ENCODE measurements at places on chromosomes 12 and 14. TPM values are rescaled to one million over a fixed set of nuclear protein-coding genes. Genes with fewer than 3 reads are reported as not detected.

GRCh38 chr12:3600039-3600720 lies 109.2 kb downstream of the PRMT8 start:
- DNase-seq: no peak

GRCh38 chr12:126582231-126582630 lies 1517.0 kb downstream of the AACS start:
- peak; percentile 2 for DNase-seq

DNA sequence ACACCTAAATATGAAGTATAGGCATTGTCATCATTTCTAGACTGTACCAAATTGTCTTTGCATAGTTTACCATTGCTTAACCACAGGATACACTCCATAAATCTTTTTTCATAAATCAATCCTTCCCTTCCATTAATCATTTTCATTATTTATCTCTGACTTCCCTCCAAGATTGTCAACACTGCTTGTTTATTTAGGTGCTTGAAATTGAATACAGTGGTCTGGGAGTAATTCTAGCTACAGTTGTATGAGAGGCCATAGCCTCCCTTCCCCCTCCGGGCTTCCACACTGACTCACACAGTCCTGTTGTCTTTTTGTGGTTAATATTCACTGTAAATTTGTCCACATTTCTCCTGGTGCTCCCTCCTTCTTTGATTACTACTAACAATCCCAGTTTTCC lies 114.2 kb upstream of the ARID2 start:
- no peak for DNase-seq

GRCh38 chr12:70002912-70003255 lies 177.9 kb downstream of the MYRFL start:
- no peak for DNase-seq

- no peak for DNase-seq
Observed at GRCh38 chr12:70920251-70920851, at the start of gene PTPRR. Gene PTPRR (minus strand): TSS chr12:70920738. CDS start chr12:70920390, 348 bp downstream.

DNA sequence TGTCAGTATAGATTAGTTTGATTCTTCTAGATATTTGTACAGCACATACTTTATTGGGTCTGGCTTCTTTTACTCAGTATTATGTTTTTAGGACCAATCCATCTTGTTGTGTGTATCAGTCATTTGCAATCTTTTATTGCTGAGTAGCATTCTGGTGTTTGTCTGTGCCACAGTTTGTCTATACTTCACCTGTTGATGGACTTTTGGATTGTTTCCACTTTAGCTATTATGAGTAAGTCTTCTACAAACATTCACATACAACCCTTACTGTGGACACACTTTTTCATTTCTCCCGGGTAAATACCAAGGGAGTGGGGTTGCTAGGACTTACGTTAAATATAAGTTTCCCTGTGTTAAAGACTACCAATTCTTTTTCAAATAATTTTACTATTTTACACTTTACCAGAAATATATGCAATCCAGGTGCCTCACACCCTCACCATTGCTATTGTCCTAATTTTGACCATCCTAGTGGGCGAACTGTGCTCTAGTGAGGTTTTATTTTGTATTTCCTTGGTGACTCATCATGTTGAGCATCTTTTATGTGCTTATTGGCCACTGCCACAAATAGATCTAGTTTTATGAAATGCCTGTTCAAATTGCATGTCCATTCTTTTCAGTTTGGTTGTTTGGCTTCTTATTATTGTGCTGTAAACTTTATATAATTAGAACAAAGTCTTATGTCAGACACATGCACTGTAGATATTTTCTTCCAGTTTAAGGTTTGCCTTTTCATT lies 304.7 kb upstream of the TMTC1 start:
- no peak for DNase-seq

DNA sequence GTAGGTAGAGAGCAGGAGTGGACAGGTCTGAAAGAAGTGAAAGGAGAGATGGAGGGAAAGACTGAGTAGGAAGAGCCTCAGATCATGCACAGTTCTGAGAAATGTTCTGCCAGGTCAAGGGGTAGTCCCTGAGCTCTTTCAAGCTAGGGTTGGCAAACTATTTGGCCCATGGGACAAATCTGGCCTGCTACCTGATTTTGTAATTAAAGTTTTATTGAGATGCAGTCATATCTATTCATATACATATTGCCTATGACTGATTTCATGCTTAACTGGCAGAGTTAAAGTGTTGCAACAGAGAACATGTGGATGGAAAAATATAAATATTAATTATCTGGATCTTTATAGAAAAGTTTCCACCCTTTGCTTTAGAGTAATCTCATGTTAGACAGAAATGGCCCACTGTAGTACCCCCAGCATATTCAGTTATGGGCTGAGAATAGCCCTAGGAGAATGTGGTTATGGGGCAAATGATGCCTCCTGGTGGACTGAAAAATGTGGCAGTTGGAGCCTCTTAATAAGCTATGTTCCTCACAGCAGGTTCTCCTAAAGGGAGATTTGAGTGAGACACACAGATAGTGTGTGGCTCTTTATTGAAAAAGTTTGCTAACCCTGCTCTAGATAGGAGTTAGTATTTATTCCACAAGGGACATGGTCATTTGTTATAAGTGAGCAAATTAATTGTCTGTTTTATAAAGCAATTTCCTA lies 476.9 kb downstream of the LRIG3 start:
- no peak for DNase-seq

DNA sequence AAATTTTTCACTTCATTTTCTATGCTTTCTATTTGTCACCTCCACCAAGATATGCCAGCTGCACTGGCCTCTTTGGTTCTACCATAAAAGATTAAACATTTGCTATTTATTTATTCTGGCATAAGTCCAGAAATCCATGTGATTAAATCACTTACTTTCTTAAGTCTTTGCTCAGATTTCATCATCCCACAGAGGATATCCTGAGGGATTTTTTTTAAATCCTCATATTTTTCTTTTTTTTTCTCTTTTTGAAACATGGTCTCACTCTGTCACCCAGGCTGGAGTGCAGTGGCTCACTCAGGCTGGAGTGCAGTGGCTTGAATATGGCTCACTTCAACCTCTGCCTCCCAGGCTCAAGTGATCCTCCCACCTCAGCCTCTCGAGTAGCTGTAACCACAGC lies 645.4 kb upstream of the ATXN7L3B start:
- no peak for DNase-seq

- no peak for DNase-seq
Observed at GRCh38 chr12:3337944-3338343, 153.1 kb upstream of the PRMT8 start.

DNA sequence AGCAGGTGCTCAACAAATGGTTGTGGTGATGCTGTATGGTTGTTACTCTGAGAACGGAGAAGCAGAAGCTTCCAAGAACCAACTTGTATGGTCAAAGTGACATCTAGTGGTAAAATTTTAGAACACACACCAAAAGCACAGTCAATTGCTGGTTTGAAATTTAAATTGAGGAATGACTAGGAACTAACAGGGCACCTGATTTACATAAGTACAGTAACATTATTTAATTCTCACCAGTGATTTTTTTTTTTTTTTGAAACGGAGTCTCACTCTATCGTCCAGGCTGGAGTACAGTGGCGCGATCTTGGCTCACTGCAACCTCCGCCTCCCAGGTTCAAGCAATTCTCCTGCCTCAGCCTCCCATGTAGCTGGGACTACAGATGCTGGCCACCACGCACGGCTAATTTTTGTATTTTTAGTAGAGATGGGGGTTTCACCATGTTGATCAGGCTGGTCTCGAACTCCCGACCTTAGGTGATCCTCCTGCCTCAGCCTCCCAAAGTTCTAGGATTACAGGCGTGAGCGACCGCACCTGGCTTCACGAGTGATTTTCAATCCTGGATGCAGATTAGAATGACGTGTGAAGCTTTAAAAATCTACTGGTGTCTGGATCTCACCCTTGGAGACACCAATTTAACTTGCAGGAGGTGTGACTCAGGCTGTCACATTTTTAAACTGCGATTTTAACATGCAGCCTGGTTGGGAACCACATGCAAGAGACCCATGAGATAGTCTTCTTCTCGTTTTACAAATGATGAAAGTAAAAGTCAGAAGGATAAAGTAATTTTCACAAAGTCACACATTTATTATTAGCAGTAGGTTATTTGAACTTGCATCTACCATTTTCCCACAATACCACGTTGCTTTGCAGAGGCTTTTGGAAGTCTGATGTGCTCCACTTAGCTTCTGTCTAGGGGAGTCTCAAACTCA lies 14.1 kb upstream of the NUMB start:
- no peak for DNase-seq

The ANO4 gene
- total RNA-seq: 1.9 TPM

The EML5 gene
- total RNA-seq: 2.1 TPM

The C12orf54 gene
- 0.52 TPM for total RNA-seq

The DYRK4 gene
- 32.1 TPM for total RNA-seq
